ENCODE measurements at places on chromosomes 4 and X.

GRCh38 chr4:138709859-138710258 lies 305.7 kb upstream of the NOCT start:
- no peak for DNase-seq

DNA sequence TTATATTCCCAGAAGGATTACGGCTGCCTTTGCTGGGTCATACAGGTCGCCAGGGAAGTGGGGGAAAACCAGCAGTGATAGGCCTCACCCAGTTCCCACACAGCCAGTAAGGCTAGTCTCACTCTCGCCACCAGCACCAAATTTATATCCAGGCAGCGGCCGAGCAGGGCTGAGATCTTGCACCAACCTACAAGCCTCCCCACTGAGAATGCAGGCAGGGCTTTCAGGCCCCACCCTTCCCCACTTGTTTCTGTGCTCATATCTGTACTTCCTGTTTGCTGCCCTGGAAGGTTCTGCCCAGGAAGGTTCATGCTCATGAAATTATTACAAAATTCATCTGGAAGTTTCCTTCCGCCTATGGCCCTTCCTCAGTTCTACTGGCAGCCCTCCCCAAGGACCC lies 179.7 kb downstream of the STIM2 start:
- no peak for DNase-seq

DNA sequence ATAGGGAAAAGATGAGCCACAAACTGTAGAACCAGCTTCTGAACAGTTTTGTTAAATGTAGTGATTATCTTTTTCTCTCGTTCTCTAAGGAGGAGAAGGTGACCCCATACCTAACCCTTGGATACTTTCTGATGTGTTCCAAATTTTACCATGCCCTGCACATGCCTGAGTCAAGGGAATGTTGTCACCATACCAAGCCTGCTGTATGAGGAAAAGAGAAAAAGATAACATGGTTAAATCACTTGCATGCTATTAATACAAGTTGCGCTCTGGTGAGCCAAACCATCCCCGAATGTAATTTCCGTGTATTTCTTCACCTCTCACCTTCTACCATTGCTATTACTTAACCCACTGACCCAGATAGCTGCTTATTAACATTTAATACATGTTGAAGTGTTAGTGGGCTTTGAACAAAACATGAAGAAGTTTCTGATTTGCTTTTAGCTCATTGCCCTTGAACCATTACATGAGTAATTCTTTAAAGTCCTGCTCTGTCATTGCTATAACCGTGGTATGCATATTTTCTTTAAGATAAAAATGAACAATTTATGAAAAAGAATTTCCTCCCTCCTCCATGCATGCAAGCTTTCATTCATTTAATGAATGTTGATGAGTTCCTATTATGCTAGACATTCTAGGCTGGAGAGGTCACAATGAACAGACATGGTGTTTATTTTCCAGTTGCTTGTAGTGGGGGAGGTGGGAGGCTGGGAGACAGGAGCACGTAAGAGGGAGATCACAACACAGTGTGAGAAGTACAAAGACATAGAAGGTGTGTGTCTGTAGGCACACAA lies 13.6 kb upstream of the KIT start:
- DNase-seq, result no peak

- DNase-seq, result no peak
Observed at GRCh38 chr4:169485086-169485485, 127.3 kb downstream of the NEK1 start.

GRCh38 chrX:46796574-46797191 lies 37.8 kb upstream of the SLC9A7 start:
- peak; percentile 82 for DNase-seq
